ENCODE measurements at places on chromosomes 16 and 17.

DNA sequence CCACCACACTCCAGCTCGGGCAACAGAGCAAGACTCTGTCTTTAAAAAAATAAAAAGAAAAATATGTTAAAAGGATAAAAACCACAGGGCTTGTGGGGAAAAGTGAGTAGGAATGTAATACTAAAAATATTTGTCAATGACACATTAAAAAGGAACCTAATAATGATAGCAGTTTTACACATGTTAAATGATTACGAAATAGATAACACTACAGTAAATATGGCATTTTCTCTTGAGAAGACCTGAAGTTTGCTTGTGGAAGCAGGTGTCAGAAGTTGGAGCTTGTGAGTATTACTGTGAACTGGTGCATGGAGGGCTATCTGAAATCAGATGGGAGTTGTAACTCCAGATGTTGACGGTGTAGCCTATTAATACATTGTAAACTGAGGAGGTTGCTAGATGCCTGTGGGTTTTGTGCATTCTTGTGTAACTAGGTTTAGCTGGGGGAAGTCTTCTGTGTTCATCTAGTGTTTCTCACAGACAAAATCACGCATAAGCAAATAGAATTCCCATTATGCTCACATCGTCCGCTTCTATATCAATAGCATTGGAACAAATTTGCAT is 44.2 kb upstream of the CLEC18A start:
- DNase-seq: no peak

- no peak for DNase-seq
These were observed 8.8 kb downstream of the MLYCD start for GRCh38 chr16:83907631-83908250.

GRCh38 chr16:83336603-83337002 is 471.2 kb upstream of the HSBP1 start:
- no peak for DNase-seq

DNA sequence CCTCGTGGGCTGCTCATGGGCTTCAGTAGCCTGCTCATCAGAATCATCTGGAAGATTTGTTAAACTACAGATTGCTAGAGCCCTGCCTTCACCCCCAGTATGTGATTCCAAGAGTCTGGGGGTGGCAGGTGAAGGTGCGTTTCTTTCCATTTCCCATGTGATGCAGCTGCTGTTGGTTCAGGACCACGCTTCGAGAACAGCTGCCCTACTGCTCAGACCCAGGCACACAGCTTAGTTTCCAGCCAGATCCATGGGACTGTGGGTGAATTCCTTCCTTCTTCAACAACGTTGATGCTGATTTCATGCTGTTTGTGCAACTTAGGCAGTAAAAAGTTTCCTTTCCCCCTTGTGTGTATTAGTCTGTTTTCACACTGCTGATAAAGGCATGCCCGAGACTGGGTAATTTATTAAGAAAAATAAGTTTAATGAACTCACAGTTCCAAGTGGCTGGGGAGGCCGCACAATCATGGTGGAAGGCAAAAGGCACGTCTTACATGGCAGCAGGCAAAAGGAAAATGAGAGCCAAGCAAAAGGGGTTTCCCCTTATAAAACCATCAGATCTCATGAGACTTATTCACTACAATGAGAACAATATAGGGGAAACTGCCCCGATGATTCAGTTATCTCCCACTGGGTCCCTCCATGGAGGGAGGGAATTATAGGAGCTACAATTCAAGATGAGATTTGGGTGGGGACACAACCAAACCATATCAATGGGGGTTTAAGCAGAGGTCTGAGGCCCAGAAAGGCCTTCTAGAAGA is 159.2 kb downstream of the XYLT1 start:
- no peak for DNase-seq

DNA sequence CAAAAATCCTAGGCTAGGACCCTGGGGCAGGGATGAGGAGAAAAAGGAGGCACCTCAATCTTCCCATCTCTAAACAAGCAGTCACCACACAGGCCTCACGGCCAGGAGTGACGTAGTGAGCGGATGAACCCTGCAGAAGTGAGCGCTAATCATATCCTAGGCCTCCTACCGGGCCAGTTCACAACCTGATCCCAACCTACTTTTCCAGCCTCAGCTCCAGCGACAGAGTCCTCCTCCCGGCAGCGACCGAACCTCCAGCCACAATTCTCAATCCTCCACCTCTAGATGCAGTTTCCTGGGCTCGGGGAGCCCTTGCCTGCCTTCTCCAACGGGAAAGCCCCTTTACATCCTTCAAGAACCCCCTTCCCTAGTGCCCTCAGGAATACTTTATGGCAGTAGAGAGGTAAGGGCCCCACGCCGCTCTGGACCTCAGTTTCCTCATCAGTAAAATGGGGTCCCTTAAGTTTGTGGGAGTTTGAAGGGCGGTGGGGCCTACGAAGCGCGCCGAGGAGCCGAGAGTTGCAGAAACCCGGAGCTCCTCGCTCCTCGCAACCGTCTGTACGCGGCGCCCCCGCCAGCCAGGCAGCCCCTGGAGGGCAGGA is 1.4 kb downstream of the ZNF668 start:
- no peak for DNase-seq

DNA sequence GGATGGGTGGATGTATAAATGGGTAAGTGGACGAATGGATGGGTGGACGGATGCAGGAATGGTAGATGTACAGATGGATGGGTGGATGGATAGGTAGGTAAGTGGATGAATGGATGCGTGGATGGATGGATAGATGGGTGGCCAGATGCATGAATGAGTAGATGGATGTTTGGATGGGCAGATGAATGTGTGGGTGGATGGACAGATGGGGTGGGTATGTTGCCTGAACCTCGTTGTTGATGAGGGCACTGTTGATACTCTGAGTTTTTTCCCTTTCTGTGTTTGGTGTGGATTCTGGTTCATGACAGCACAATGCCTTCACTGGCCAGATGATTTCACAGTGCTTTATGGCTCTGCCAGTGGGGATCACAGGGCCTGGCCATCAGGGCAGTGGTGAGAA is 208.3 kb downstream of the NPIPB11 start:
- no peak for DNase-seq

GRCh38 chr17:39925282-39926134 is 1.9 kb downstream of the ORMDL3 start:
- no peak for DNase-seq

- peak; percentile 51 for DNase-seq
These were observed 402.7 kb upstream of the TNRC6C start for GRCh38 chr17:77555741-77556291.

DNA sequence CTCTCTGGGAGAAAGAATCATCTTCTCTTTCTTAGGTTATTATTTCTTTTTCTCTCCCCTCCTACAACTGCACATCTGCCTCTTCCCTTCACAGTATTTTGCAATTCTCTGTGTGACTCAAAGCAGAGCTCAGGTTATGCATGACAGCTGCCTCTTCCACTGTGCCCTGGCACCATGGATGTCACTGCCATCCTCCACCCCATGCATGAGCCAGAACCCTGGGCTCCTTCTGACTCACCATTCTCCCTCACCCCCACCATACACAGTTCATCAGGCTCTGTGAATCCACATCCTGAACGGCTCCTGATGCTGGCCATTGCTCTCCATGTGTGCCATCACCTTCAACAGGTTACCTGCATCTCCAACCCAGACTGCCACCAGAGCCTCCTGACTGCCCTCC is 23.9 kb downstream of the CA10 start:
- no peak for DNase-seq

DNA sequence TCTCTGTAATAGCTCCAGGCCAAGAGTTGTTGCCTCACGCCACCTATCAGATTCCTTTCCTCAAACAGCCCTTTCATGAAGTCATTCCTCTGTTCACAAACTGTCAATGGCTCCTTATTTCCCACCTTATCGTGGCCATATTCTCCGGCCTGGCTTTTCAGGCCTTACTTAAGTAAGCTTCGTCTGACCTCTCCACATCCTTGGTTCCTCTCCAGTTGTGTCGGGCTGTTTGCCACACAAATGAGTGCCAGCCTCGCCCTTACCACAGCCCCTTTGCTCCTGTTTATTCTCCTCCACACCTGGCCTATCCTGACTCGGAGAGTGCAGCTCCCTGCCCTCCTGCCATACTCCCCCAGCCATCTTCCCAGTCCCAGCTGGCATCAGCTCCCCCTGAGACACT is 2.0 kb downstream of the TP53I13 start:
- DNase-seq: no peak

DNA sequence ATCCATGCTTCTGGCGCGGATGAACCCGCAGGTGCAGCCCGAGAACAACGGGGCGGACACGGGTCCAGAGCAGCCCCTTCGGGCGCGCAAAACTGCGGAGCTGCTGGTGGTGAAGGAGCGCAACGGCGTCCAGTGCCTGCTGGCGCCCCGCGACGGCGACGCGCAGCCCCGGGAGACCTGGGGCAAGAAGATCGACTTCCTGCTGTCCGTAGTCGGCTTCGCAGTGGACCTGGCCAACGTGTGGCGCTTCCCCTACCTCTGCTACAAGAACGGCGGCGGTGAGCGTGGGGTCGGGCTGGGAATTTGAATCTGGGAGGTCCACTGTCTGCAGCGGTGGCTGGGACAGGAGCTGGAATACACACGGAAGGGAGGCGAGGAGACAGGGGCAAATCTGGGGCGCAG is 904 bp downstream of the SLC6A2 start:
- DNase-seq: no peak

- DNase-seq: no peak
These were observed 104.3 kb upstream of the SDK2 start for GRCh38 chr17:73748508-73748907.

DNA sequence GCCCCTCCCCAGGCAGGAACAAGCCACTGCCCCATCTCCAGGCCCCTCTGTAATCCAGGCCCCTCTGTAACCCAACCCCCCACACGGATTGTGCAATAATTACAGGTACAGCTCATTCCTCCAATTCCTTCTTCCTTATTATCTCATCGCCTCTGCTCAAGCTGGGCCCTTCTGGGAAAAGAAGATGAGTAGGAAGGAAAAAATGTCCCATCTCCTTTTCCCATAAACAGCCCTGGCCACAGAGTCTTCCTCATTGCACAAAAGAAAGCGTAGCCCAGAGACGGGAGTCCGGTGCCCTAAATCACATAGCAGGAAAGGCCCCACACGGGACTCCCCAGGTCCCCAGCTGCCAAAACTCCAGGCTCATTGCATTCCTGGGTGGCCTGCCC is 3.6 kb upstream of the LITAFD start:
- no peak for DNase-seq

GRCh38 chr17:40190197-40191021 is 13.1 kb downstream of the RAPGEFL1 start:
- DNase-seq: no peak

GRCh38 chr17:39118674-39119419 is 32.6 kb downstream of the PLXDC1 start:
- peak; percentile 10 for DNase-seq

DNA sequence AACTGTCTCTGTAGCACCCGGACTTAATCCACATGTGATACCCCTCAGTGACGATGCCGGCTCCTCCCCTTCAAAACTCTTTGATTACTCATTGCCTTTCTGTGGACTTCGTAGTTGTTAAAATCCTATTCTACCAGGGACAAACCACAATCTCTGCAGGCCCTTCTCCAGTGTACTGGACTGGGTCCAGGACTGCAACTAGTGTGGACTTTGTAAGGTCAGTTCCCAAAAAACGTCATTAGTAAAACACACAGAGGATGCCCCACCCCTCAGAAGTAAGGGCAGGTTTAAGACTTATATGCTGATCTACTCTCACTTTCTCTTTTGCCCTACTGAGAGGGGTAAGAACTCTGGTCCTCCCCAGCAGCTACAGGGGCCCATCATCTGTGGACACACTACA is 10.5 kb upstream of the NUDT7 start:
- DNase-seq: no peak

GRCh38 chr17:19937522-19937921 is 40.1 kb downstream of the AKAP10 start:
- DNase-seq: no peak

- DNase-seq: peak; percentile 93
These were observed at the start of gene CCDC40 for GRCh38 chr17:80035937-80036714. CCDC40 (plus strand) TSS chr17:80036642; CDS start chr17:80036663, 21 bp downstream.

DNA sequence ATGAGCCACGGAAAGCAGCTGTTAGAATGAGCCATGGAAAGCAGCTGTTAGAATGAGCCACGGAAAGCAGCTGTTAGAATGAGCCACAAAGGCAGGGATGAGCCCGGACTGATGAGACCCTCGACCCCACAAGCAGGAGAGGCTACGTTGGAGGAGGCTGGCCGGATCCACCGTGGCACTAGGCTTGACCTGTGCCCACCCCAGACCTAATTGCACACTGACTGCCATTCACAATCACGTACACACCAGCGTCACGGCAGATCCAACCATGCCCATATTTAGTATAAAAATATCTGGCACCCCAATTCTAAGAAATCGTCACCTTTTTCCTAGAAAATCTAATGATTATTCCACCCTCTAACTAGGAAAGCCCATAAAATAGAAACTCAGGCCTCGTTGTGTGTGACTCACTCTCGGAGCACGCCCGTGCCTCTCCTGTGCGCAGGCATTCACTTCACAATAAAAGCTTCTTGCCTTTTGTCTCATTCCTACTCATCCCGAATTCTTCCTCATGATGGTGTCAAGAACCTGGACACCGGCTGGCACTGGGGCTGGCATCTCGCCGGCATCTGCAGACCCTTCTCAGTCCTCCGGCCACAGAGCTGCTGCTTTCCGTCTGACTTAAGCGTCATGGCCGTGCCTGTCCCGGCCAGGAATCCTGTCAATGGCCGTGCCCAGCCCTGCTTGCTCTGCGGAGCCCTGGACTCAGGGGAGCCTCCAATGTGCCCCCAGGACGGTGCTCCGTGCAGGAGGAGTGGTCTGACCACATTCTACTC is 5.5 kb upstream of the SECTM1 start:
- peak; percentile 41 for DNase-seq

GRCh38 chr17:2909846-2910234 is 113.6 kb downstream of the RAP1GAP2 start:
- no peak for DNase-seq

- no peak for DNase-seq
These were observed 43.4 kb downstream of the BMERB1 start for GRCh38 chr16:15477802-15478201.

DNA sequence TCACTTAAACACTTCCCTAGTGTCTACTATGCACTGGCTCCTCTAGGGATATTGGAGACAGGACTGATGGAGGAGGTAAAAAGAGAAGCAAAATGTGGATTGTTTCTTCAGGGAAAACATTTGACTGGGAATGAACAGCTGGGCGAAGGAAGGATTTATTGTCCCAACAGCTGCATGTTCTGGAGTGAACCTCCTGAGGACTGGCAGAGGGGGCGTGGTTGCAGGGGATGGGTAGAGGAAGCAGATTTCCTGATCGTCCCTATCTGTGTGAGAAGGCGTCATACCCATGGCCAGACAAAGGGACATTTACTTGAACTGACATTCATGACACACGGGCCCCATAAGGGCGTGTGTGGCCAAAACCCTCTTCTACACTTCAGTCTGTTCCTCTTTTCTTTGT is 321.5 kb downstream of the MAP2K4 start:
- DNase-seq: no peak

DNA sequence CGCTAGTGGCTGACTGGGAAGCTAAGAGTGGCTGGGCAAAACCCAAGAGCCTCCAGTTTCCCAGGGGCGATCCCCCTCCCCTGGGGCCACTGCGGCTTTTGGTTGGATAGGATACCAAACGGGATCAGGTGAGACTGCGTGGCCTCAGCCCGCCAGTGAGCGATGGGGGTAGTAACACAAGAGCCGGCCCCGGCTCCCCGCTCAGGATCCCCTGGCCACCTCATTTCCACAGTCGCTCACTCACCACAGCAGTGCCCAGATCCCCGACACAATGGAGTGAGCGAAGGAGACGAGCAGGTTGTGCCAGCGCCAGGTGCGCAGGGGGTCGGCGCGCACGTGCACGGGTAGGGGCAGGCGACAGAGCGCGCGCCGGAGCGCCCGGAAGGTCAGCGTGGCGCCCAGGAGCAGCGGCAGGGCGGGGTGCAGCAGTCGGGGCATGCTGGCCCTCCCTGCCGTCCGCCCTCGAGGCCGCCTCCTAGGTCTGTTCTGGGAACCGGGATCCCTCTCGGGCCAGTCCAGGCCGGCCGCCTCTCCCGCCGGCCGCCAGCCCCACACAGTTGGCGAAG is 290 bp downstream of the TLCD1 start:
- DNase-seq: peak; percentile 83

All from left ventricle myocardium superior (tissue), 1 donor.